WTC11 (cell line): ENCODE measurements at places on chromosomes 3 and 15. TPM values are rescaled to one million over a fixed set of nuclear protein-coding genes. Genes with fewer than 3 reads are reported as not detected.

The TRPM1 gene
- total RNA-seq, result 0.32 to 1.2 TPM (median 0.77 TPM) in 3 replicates

The LMCD1 gene
- total RNA-seq, result 10.6 to 12.5 TPM (median 10.9 TPM) in 3 replicates

The CEP19 gene
- 1.4 to 1.5 TPM (median 1.4 TPM) in 3 replicates for total RNA-seq

The TWF2 gene
- 60.8 to 71.1 TPM (median 66.3 TPM) in 3 replicates for total RNA-seq

- no peak for DNase-seq
Measured at GRCh38 chr3:35705904-35706303, 66.6 kb downstream of the ARPP21 start.

GRCh38 chr3:53243165-53243564 is 12.7 kb downstream of the TKT start:
- peak; percentile 39 for DNase-seq

DNA sequence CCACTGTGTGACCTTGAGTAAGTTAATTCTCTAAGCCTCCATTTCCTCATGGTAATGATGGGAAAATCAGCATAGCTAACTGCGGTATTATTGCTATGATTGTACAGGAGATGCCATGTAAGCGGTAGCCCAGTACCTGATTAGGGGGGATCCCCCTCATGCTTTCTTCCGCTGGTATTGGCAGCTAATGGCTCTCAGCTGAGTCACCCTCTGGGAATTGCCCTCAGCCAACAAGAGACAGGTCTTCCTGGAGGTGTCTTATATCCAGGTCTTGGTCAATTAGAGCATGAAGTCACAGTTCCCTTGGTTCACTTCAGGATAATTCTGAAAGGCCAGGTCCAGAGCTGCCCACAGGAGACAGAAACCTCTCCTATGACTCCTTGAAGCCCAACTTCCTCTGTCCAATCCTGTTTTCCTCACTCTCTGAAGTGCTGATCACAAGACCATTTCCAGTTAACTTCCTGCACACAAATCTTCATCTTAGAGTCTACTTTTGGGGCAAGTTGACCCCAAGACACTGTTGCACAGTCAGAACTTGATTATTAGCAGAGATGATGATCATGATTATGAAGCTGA is 724.7 kb upstream of the ZNF385D start:
- no peak for DNase-seq

DNA sequence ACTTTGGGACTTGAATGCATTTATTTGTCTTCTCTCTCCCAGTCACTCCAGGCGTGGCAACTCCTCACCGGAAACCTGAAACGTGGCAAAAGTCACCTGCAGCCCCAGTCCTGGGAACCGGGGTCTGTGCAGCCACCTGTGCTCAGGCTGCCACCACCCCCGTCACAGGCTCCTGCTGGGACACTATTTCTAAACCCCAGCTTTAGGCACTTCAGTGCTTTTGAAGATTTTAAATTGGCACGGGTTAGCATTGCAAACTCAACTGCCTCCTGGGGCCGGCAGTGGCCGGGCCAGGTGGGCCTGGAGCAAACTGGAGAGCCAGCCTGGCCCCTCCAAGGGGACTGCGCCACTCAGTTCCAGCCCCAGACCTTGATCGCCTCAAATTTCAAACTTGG is 146.7 kb upstream of the IQSEC1 start:
- DNase-seq, result no peak
